ENCODE measurements at places on chromosomes 2 and 18.
A peak's percentile ranks its signal among the peaks of the same experiment; 100 is the strongest.

- DNase-seq, result peak; percentile 46
Measured at GRCh38 chr18:56647071-56647470, 4.1 kb upstream of the WDR7 start.

DNA sequence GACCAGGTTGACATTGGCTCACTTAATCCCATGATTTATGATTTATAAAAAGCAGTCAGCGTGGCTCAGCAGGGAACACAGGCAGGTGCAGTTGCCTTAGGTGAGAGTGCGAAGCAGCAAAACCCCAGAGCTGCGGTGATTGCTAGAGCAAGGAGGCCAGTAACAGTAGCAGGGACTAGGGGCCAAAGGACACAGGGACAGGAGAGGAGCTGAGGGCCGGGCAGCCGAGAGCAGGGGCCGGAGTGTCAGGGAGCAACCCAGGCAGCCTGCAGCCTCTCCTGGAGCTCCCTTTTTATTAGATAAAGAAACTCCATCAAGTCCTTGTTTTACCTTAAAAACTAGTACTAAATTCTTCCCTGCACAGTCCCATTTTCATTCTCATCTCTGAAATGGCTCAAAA lies 4.3 kb downstream of the MC2R start:
- DNase-seq, result no peak

- DNase-seq, result no peak
Measured at GRCh38 chr2:134253804-134254203, at the start of gene MGAT5. TSS of gene MGAT5 (plus strand) at chr2:134254072. CDS start at chr2:134254404, 332 bp downstream.

DNA sequence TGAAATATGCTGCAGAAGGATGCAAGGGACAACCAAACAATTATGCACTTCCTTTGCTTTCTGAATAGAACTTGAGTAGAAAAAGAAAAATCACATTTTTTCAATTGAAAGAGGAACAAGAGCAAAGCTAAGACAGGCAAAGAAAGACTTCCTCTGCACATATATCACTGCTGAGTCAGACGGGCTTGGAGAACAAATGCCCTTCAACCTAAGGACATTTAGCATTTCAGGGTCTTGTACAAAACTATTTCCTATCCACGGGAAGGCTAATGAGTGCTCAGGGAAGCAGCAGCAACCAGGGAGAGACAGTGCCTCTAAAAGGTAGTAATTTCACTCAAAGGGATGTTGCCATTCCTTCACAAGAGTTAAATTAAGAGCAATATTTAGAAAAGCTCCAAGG lies 570.0 kb upstream of the GCFC2 start:
- no peak for DNase-seq

DNA sequence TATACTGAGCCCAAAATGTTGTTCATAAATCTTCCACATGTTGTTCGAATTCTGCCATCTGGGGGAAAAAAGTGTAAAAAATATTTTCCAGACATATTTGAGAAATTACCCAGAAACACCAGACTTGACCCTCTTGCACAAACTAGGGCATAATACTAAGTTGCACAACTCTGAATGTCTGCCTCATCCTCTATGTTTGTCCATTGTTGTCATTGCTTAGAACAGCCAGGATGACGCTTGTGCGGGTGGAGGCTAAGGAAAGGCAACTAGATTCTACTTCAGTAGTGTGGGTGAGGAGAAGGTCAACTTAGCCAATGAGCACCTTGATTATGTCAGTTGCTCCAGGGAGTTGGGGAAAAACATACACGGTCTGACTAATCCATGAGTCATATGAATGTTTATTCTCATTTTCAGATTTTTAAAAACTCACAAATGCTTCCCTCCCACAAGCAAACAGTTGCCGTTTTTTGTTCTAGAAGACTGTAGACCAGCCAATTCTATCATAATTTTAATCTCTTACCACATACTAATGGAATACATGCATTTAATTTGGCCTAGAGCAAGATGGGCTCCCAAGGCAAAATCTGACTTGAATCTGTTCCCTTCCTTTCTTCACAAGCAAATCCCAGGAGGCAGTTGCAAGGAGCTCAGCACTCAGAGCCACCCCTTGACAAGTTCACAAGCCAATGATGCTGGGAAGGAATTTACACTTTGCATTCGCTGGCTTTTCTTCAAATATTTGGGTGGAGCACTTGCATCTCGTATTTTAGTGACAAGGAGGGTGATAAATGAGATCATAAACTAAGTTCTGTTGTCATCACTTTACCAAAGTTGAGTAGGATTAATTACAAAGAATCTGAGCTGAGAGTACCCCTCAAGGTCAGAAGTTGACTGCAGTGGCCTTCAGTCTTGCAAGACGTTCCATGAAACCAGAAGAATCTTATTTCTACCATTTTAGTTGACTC lies 163.2 kb upstream of the TWIST2 start:
- peak; percentile 41 for DNase-seq

GRCh38 chr2:29110916-29111535 lies 4.2 kb upstream of the CLIP4 start:
- peak; percentile 67 for DNase-seq

DNA sequence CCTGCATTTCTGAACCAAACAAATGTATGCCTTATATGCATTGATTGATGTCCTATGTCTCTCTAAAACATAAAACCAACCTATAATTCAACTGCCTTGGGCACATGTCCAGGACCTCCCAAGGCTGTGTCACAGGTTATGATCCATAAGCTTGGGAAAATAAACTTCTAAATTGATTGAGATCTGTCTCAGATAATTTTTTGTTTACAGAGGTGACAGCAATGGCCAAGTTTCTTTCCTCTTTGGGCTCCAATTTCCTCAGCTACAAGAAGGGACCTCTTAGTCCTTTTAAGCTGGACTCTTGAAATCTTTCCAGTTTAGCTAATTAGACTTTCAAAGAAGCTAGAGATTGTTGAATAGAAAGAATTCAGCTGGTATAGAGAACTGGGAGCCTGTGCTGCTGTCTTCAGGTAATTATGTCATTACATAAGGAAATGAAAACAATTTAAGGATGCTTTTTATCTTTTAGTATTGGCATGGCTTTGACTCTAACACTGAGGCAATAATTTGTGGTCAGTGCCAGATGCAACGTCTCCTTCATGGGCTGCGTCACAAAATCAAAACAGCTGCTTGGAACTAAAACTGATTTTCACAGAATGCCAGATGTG lies 412.1 kb upstream of the TRIB2 start:
- DNase-seq, result no peak

GRCh38 chr18:71643822-71644221 lies 900.3 kb downstream of the CBLN2 start:
- no peak for DNase-seq

DNA sequence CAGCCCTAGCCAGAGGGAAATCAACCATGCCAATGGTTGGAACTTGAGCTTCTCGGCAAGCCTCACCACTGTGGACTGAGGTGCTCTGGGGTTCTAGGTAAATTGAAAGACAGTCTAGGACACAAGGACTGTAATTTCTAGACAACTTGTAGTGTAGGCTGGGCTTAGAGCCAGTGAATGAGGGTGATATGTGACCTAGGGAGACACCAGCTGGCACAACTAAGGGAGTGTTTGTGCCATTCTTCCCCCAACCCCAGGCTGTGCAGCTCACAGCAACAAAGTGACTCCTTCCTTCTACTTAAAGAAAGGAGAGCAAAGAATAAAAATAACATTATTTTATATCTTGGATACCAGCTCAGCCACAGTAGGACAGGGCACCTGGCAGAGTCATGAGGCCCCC lies 1690.7 kb upstream of the TMEFF2 start:
- no peak for DNase-seq

DNA sequence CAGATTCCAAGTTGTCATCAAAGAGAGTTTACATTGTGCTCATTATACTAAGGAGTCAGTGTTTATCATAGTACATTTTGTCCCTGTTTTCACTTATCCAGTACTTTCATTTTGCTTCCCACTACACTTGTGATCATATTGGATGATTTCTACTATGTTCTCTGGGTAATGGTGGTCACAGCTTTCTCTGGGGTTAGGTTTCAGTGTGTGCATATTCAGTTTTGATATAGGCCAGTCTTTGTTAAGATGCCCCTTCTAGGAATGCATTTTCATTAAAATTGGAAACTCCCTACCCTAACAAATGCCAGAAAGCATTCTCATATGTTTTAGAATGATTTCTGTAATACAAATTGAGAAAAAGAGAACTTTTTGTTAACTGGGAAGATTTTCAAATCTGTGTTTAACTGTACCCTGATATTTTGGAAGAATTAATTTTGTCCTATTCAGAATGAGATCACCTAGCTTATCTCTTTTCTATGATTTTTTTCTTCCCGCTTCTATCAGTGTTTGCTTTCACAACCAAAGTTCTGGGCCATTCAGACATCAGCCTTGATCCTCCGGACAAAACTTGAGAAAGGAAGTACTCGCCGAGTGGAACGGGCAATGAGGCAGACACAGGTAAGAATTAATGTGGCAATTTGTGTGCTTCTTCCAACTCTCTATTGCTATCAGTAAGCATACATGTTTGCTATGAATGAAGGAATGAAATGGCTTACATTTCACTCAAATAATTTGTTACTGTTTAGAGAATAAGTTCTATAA lies 74.6 kb downstream of the TTC27 start:
- no peak for DNase-seq

- DNase-seq, result no peak
Measured at GRCh38 chr2:102245266-102246151, 58.7 kb downstream of the IL1RL2 start.

GRCh38 chr2:163345795-163346573 lies 389.8 kb downstream of the FIGN start:
- peak; percentile 43 for DNase-seq

DNA sequence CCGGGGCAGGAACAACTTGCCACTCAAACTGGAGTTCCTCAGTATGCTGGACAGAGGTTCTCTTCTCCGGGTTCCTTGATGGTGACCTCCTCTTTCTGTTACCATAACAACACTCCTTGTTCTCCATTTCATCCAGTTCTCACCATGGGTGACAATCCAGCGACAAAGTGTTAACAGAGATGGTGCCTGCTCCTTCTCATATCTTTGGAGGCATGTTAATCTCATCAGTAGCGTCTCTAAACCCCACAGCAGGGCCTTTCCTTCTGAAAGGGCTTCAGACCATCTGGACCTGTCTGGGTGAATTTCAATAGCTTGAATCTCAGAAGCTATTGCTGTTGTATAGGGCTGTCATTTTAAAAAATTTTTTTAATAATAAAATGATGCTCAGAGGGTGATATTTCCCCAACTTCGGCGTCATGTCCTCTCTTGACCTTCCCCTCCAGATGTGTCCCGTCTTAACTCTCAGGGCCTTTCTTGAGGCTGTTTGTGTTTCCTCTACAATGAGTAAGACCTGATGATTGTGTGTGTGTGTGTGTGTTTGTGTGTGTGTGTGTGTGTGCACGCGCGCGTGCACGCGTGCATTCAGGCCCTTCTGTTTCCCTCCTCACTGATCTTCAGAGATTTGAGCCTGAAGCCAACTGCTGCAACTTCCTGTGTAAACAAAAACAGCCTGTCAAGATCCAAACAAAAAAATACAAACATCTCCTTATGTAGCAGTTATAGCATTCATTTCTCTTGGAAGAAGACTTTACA lies 24.3 kb upstream of the CETN1 start:
- DNase-seq, result no peak

DNA sequence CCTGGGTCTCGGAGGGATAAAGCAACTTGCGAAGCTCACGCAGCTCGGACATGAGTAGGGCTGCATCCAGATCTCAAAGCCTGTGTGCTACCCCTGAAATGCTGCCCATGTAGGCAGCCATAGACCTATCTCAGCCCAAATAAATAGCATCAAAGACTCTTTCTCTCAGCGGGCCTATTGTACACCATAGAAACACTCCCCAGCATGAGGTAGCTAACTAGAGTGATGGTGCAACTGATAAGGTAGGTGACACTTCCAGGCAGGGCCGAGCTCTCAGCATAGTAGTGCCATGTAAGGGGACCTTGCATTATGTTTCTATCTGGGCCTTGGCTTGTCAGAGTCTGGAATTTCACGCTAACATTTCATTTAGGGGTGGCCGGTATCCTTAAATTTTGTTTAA lies 52.4 kb downstream of the RABL2A start:
- no peak for DNase-seq

DNA sequence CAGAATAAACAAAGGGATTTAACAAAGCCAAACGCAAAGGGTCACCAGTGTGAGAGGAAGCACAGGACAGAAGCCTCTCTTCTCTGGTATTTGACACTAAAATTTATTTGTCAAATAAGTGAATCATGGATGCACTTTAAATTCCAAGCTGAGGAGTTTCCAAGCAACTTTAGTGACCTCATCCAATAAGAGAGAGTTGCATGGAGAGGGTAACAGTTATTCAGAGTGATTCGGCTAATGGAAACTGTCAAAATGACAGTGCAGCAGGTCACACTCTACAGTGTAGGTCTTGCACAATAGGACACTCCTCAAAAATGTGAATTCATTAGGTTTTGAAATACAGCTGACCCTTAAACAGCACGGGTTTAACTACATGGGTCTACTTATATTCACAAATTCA lies 103.9 kb upstream of the ACVR1C start:
- no peak for DNase-seq

GRCh38 chr18:48319801-48320638 lies 89.2 kb downstream of the ZBTB7C start:
- DNase-seq, result no peak

- DNase-seq, result peak; percentile 62
Measured at GRCh38 chr2:227335713-227336112, 10.7 kb downstream of the MFF start.

DNA sequence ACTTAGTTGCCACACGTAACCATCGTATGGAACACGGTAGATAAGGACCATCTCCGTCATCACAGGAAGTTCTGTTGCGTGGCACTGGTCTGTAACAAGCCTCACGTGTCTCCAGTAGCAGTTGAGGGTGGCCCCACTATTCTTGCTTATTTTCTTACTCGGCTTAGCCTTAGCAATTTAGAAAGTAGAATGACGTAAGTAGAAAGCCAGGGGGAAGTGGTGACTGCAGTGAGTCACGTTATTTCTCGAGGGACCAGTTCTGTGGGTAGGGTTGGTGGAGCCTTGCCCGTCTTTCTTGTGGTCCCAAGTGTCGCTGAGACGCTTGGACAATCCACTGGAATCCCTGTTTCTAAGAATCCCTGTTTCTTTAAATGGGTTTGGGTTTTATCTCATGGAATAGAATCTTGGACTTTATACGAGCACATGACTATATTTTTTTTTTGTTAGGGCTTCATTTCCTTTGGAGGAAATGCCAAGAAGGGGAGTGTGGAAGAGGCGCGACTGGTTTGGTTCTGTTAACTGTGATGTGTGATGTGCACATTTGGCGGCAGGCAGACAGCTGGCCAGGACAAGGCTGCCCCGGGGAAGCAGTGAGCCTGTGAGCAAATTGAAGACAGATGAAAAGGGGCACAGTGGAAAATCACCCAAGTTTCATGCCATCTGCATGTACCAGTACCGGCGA lies 96.2 kb downstream of the CABLES1 start:
- DNase-seq, result peak; percentile 97

DNA sequence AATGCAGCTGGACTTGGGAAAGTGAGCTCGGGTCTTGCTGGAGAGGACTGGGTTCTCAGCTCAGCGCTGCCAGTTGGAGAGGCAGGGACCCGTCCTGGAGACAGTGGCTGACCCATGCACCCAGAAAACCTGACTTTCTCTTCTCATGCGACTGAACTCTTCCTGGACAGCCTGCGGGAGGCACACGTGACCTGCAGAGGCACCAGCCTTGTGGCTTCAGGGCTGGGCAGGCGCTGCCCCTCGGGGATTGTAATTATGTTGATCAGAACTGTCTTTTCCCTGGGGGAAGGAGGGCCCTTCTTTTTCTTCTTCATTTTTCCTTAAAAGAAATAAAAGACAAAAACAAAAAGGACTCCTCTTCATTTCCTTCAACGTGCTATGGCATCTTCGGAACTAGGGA lies 198.1 kb downstream of the VAPA start:
- DNase-seq, result no peak
